ENCODE measurements at places on chromosomes 13 and 19.
A peak's percentile ranks its signal among the peaks of the same experiment; 100 is the strongest.

- DNase-seq = peak; percentile 77
Measured at GRCh38 chr19:6125571-6125989, 9.9 kb upstream of the ACSBG2 start.

DNA sequence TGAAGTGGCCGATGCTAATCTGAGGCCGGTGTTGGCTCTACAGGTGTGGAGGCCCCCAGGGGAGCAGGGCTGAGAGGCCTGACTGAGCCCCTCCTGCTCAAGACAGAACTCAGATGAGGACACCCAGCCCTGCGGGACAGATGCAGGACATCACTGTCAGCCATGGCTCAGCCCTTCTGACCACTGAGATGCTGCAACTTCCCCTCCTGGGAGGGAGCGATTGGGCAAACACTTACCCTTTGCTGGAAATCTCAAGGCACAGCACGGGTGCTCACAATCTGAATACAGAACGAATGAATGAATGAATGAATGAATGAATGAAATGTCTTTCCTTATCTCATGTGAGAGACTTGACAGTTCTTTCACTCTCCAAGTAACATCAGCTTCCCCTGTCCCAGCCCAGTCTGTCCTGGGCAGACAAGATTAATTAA lies 3.5 kb upstream of the SIGLEC7 start:
- DNase-seq = no peak

- no peak for DNase-seq
Measured at GRCh38 chr13:28452755-28453154, 42.2 kb downstream of the FLT1 start.

- DNase-seq = peak; percentile 59
Measured at GRCh38 chr19:46674416-46675178, 13.6 kb upstream of the DACT3 start.

- no peak for DNase-seq
Measured at GRCh38 chr19:17529239-17530158, 18.1 kb downstream of the PGLS start.

DNA sequence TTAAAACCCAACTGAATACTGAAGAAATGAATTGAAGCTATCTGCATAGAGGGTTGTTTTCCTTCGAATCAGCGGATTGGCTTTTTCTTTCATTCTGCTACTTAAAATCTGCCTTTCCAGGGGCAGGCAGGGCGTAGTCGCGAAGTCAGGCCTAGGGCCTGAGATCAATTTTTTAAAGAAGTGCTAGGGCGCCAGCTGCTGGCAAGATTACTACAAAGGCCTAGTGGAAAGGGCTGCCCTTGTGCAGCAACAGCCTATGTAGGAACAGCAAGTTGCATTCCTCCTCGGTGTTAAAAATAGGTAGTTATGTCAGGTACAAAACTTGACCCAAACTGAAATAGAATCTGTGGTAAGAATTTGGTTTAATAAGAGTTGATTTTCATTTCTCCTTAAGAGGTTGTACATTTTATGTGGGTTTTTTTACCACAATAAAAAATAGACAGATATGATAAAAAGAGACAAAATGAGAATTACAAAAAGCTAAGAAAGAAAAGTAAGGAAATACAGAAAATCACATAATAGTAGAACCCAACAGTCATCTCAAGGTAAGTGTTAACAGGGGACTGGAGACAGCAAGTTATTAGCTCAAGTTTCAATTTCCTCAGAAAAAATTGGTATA lies 9.5 kb upstream of the URAD start:
- peak; percentile 63 for DNase-seq

- DNase-seq = peak; percentile 76
Measured at GRCh38 chr19:3494051-3494450, 6.4 kb downstream of the DOHH start.

GRCh38 chr19:47133021-47133471 lies 2.4 kb downstream of the SAE1 start:
- no peak for DNase-seq

DNA sequence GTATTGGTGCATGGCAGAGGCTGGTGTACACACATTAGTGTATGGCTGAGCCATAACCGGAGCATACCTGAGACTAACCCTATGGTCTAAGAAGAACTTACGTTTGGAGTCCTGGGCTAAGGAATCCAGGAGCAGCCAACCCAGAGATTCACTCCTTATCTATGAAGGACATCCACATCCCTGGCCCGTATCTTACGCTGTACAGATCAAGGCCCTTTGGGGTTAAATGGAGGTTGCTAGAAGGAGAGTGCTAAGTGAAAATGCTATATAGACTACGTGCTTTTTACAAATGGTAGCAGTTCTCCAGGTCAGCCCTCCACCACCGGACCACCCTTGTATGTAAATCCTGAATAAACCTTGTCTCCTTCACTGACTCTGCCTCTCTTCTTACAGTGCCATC lies 1.9 kb upstream of the SUGT1 start:
- DNase-seq = no peak

GRCh38 chr19:13989487-13989886 lies 16.6 kb downstream of the RFX1 start:
- no peak for DNase-seq

DNA sequence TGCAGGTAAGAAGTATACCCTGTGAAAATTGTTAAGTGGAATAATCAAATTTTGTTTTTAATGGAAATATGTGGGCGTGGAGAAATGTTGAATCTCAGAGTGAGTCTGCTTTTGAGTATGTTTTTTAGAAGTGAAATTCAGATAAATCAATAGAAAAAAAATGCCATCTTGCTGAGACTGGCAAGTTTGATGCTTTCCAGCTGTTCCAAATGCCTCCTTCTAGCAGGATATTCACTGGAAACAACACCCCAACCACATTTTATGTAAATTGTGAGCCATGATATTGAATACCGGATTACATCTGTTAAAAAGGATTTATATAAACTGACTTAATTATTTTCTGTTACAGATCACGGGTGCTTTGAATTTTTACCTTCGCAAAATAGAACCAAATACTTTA lies 115.4 kb downstream of the ITGBL1 start:
- no peak for DNase-seq

DNA sequence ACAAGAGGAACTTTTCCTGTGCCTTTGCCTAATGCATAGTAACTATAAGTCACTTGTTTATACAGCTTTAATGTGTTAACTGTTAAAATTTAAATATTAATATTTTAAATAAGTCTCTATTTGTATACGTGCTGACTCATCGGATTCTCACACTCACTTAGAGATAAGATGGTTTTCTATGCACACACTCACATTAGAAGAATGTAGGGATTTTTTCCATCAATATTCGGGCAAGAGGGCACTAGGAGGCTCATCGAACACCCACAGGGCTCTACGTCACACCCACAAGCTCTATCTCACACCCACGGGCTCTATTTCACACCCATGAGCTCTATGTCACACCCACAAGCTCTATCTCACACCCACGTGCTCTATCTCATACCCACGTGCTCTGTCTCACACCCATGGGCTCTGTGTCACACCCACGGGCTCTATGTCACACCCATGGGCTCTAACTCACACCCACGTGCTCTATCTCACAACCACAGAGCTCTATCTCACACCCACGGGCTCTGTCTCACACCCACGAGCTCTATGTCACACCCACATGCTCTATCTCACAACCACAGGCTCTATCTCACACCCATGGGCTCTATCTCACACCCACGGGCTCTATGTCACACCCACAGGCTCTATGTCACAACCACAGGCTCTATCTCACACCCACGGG lies 73.4 kb downstream of the COL4A2 start:
- no peak for DNase-seq

DNA sequence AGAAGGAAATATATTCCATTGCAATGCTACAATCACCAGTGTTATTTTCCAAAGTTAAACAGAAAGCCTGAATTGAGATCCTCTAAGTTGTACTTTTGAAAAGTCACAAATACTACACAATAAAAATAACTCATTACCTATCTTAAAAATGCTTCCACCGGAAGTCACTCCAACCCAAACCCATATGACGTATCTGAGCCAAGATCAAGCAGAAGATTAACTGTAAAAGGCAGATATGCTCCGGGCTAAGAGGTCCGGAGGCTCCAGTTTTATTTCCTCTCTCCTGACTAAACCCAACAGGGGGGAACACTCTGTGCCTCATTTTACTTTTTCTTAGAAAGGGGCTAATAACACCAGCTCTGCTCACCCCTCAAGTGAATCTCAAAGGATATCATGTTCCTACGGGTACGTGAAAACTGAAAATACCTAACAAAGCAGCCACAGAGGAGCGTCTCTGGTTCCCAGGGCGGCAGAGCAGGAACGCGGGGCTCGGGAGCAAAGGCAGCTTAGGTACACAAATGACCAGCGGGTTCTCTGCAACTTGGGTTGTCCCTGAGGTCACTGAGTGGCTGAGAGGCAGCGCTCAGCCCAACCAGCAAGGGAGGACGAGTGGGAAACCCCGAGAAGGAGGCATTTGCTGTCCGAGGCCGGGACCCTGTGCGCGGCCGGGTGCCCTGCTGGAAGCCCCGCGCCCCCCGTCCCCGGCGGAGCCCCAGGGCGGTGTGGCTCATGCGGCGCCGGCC lies 750 bp downstream of the RAB20 start:
- DNase-seq = peak; percentile 48

DNA sequence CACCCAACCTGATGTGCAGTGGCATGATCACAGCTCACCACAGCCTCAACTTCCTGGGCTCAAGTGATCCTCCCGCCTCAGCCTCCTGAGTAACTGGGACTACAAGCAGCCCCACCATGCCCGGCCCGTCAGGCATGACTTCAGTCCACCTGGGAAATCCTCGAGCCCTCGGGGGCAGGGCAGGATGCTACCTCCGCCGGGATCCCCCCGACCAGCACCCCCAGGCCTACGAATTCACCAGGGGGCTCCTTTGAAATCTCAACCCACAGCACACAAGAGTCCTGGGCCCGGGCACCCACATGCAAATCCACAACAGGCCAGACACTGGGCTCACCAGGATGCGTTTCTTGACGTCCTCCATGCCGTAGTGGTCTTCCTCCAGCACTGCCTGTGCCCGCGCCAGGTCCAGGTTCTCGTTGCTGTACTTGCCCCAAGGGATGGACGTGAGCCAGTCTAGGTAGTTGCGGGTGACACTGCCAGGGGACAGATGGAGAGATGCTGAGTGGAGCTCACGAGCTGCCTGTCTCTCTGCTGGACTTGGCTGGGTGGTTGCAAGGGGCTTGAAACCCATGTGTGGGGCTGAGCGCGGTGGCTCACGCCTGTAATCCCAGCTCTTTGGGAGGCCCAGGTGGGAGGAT lies 10.5 kb downstream of the RPL36 start:
- no peak for DNase-seq

DNA sequence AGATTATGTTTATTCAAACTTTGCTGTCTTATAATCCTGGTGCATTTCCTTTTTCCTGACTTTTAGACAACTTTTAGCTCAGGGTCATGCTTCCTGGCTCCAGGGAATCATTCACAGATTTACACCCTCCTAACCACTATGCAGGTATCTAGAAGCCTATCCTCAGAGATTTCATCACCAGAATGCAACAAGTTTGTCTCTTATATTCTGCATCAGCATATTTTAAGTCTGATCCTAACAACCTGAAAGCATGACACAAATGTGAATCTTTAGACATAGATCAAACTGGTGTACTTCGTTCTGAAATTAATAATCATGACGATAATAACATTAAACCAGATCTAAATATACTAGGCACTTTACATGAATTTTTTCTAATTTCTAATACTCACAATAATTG lies 100.0 kb downstream of the TRPC4 start:
- no peak for DNase-seq

DNA sequence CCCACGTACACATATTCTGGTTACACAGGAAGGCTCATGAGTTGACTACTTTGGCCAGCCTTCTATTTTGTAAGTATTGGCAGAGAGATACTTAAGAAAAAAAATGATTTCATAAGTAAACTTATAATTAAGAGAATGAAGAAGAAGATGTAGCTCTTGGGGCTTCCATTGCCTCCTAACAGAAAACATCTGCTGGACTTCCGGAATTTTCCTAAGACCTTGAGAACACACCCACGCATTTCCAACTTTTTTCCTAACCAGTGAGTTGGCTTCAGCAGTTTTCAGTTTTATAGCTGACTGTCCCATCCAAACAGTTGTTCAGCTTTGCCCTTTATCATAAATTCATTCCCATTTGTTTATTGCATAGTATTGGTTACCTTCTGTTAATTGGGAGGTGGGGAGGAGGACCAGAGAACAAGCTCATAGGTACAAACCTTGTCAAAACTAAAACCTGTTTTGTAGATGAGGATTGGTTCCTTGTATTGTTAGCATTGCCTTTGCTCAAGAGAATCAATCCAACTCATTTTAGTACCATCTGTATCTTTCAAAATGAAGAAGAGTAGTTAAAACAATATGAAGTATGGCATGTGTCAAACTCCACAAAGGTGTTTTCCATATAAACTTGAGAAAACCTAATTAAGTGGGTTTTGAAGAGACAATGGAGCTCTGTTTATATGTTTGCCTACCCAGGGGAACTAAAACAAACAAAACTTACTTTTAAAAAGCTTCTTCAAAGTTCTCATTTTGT lies 93.9 kb downstream of the COL4A2 start:
- DNase-seq = no peak

DNA sequence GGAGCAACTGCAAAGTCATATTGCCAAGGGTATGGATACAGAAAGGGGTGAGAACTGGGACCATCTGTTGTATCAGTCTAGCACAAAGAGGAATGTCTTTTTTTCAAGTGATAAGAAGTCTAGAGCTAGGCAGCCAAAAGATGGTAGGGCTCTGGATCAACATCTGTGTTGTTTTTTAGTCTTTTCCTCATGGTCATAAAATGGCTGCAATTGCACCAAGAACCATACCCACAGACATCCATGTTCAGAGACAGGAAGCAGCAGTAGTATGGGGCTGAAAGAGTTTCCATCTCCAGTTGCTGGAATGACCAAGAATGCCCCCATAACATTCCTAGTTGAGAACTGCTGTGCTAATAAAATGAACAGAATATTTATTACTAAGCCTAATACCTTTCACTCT lies 25.6 kb downstream of the KCNC3 start:
- no peak for DNase-seq

GRCh38 chr13:94704377-94705080 lies 7.8 kb downstream of the SOX21 start:
- no peak for DNase-seq

GRCh38 chr13:34155931-34156607 lies 338.1 kb downstream of the RFC3 start:
- no peak for DNase-seq

GRCh38 chr13:110114316-110114715 lies 192.6 kb downstream of the COL4A1 start:
- DNase-seq = no peak

GRCh38 chr13:98649861-98650260 lies 73.0 kb upstream of the STK24 start:
- no peak for DNase-seq

DNA sequence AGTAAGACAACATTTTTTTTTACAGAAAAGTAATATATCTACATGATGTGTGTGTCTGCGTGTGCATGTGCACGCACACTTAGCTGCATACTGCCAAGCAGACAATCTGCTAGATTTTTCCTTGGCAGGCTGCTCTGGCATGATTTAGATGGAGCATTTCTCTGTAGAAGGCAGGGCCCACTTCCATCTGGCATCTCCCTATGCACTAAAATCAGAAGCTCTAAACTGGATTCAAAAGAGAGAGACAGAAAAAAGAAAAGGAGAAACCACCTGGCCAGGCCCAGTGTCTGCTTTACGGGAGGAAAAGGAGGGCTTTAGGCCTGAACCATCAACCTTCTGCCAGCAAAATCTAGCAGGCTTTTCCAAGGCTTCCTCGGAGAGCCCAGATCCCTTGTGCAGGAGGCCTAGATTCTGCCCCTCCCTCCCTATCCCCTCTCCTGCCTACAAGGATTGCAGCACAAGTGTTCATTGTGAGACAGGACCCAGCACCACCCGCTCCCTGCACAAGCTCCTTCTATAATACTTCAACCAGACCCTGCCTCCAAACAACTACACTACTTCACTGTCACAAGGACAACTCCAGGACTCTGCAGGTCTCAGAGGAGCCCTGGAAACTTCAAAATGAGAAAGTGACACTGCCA lies 99.3 kb downstream of the DOCK9 start:
- no peak for DNase-seq

GRCh38 chr13:110799246-110800236 lies 86.0 kb downstream of the ING1 start:
- DNase-seq = no peak
